ENCODE measurements at places on chromosomes 1 and 21. TPM values are rescaled to one million over a fixed set of nuclear protein-coding genes. Genes with fewer than 3 reads are reported as not detected.

- DNase-seq = no peak
Observed at GRCh38 chr1:34529935-34530859, 224.7 kb upstream of the GJB5 start.

DNA sequence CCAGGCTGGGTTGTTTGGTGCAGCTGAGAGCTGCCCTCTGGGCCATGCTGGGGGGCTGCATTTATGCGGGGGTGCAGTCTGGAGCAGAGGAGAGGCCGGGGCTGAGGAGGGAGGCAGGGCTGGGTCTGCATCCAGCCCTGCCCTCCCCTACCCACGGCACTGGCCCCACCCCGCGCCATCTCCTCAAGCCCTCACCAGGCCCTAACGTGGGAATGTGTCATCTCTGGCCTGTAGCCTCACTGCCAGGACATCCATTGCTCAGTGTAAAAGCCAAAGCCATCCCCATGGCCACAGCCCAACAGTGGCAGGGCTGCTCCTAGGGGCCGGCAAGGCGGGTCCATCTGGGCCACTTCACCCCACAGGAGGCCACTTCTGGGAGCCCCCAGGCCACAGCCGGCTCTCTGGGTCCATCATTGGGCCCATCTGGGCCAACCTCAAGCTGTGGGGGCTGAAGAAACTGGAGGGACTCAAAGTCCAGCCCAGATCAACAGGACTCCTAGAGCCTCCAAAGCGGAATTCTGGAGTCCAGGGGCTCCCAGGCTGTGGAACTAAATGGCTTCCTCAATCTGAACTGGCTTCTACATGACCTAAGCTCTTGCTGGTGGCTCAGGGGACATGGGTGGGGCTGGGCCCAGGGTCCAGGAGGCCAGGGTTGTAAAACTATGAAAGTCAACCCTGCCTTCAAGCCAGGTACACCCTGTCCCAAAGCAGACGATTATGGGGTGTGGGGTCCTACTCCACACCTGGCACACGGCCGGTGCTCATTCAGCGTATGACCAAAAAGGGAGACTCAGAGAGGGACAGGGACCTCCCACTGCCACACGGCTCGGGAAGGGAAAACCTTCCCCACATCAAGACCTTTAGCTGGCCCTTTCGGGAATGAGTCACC, 32.6 kb downstream of the RUNX3 start:
- no peak for DNase-seq

DNA sequence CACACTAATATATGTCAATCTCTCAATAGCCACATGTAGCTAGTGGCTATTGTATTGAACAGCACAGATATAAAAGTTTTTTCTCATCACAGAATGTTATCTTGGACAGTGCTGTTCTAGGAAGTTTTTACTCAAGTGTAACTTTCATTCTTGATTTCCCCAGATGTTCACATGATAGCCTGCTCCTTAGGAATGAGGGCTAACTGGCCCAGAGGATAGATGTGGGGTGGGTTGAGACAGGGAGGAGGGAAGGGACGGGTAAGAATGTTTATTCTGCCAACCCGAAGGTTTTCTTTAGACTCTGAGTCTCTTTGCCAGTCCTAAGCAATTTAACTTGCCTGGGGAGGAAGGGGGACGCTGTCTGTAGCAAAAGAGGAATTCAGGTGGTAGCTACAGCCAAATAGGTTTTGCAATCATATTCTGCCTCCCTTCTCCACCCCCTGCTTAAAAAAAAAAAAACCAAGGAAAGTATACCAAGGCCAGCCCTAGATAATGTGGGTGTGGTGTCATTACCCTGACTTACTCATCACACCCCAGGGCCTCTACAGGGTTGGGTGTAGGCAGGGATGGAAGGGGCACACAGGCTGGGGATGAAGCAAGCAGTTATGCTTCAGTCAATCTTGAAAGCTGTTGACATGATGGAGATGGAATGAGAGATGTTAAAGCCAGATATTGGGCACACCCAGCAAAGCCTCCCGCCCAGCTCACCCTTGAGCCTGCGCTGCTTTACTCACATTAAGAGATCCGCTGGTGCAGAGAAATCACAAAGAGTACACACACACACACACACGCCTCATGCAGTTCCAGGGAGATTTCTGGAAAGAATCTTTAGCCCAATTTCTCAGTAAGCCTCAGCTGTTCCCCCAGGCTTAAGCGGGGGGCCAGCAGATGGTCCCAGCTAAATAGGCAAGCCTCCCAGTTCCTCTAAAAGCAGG, 59.9 kb downstream of the PLXNA2 start:
- DNase-seq = no peak

- DNase-seq = no peak
Observed at GRCh38 chr1:114137497-114137896, 16.2 kb downstream of the SYT6 start.

Gene NES
- 389 TPM for total RNA-seq

DNA sequence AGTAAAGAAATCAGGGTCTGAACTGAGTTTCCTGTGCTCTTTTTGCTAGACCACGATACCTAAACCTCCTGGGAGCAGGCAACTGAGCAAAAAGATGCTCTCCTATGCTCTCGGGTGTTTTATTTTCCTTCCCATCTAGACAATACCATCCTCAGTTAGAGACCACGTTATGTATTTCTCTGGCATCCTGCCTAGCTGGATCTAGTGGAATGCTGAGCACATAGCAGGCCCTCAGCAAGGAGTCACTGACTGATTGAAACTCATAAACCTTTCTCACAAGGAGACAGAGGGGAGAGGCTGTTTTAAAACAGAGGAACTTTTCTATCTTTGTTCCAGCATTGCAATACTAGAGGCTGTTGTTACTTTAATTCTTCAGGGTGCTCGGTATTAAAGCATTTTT, 168.0 kb downstream of the CYYR1 start:
- no peak for DNase-seq

- DNase-seq = no peak
Observed at GRCh38 chr1:26083208-26083607, 15.8 kb upstream of the TRIM63 start.

Gene ROR1
- total RNA-seq = 12.5 TPM

Gene E2F2
- 0.04 TPM for total RNA-seq

Gene CRP
- not detected for total RNA-seq

- no peak for DNase-seq
Observed at GRCh38 chr1:4395676-4396075, 258.7 kb upstream of the AJAP1 start.

DNA sequence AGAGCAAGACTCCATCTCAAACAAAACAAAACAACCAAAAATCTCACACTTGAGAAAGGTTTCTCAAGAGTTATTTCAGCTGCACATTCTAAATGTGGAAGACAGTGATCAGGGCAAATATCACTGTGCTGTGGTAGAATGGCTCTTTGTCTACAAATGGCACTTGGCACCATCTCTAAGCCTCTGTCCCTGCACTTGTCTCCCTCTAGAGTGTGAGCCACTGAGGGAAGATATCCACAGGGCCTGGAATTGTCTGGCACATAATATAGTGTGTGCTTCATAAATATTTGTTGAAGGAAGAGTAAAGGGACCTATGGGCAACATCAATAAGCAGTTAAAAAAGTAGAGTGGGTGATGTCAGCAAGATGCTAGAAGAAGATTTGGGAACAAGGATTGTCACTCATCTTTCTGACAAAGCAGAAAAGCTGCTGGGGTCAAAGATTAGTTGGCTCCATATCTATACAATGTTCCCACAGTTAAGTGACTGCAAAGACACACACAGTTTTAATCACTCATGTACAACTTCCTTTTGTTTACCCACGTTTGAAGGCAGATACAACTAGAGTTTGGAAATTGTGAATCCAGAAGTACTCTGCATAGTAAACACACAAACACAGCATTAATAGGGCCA, 19.1 kb downstream of the CD101 start:
- no peak for DNase-seq

Gene TMEM51
- 4.0 TPM for total RNA-seq

DNA sequence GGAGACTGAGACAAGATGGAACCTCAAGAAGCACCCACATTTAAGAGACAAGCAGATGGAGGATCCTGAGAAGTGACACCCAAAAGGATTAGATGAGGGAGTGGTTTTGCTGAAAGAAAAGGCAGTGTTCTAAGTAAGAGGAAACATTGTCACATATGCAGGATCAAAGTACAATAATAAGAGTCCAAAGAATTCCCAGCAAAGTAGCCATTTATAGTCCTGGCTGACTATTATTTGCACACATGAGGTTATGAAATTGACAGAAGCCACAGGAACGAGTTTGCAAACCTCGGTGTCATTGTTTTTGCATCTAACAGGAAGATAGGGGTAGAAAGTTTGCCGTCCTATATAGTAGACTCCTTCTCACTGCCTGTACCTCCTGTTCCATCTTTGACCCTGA, 41.3 kb downstream of the CHRM3 start:
- DNase-seq = no peak

Gene AUNIP
- total RNA-seq = not detected

Gene PLEKHG5
- total RNA-seq = 12.6 TPM

DNA sequence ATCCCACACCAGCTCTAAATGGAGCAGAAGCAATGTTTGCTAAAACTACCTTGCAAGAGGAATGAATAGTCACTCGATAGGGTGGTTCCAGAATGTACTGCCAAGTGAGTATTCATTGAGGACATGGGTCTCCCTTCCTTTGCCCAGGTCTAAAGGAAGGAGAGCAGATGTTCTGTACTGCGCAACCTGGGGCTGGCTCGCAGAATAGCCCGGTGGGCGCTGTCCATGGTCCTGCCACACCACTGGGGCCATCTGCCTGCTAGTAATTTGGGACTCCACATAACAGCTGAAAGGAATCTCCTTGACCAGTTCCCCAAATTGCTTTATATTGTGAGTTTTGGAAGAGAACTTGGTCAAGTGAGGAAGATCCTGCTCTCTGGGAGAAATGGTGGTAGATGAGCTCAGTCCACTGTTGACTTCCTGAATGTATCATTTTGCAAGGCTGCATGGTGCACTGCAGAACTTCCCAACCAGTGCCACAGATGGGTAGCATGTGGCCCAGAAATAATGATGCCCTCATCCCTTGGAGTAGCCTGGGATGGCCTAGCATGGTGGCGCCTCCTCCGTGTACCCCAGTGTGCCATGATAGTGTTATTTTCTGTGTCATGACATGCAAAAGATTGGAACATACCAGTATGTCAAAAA, 5.7 kb downstream of the SLC6A17 start:
- peak; percentile 73 for DNase-seq

DNA sequence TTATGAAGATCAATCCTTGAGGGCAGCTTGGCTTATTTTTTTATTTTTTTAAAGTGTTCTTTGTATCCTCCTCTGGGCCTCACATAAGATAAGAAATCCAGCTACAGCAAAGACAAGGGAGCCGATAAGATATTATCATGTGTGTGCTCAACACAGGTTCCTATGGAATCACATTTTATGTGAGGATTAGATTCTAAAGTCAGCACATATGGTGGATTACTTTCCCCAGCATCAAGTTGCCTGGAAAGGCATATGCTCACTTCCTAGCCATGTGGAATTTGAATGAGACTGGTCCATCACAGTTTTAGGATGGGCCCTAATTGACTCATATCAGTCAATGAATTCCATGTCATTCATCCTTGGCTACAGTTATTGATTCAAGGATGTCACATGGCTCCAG, 456.9 kb upstream of the LRRC7 start:
- DNase-seq = no peak

DNA sequence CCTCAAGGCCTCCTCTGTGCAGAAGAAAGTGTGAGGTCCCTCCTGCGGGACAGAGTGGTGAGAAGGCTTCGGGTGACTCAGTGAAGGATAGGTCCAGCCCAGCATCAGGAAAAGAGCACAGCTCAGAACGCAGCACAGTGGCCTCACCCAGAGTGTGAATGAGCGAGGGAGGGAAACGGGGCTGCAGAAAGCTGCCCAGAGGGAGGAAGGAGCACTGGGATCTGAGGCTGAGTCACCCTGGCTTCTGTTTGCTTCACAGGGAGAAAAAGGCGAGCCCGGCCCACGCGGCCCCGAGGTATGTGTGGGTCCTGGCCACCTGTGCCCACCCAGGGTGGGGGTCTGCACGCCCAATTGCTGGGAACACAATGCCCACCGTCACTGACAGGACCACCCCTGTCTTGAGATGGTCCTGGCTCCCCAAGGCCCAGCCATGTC, 24.3 kb downstream of the COL6A2 start:
- peak; percentile 2 for DNase-seq

Gene MORC3
- total RNA-seq = 14.8 TPM

Gene GPA33
- total RNA-seq = 1.1 TPM

- no peak for DNase-seq
Observed at GRCh38 chr1:212689758-212690529, 9.7 kb downstream of the BATF3 start.

DNA sequence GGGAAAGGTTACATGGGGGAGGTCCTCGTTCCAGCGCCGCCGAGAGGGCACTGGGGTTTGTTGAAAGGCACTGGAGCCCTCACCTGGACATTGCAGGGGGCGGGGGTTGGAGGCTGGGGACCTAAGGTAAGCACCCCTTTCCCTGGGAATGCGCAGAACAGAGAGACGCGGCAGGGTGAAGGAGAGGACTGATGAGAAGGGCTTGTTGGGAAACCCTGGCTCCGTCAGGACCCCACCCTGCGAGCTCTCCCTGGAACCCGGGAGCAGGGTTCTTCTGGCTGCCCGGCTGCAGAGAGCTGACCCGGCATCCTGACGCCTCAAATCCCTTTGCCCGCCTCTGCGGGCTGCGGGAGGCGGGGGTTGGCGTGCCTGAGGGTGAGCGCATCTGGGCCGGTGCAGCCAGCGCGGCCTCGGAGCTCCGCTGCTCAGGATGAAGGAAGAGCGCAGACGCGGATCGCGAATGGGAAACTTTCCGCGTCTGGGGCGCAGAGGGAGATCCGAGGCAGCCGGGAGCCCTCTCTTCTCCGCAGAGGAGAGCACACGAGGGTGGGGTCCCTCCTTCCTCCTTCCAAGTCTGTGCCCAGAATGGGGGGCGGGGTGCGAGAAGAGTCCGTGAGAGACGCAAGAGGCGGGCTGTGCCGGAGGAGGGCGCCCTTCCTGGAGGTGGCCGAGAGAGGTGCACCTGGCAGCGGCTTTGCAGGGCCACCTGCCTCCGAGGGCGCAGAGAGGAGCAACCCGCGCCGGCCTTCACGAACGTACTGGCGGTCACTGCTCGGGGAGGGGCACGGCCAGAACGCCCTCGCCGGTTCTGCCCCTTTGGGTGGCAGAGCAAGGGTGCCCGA, 2.4 kb downstream of the IGSF21 start:
- DNase-seq = peak; percentile 50
